Vagina (tissue), 2 donors: ENCODE measurements at places on chromosomes 3 and 15. TPM values are rescaled to one million over a fixed set of nuclear protein-coding genes. Genes with fewer than 3 reads are reported as not detected.

FOXB1 gene
- not detected for total RNA-seq

ITIH1 gene
- 0.98 TPM for total RNA-seq

ACKR4 gene
- total RNA-seq = not detected

TM4SF4 gene
- total RNA-seq = not detected

DNA sequence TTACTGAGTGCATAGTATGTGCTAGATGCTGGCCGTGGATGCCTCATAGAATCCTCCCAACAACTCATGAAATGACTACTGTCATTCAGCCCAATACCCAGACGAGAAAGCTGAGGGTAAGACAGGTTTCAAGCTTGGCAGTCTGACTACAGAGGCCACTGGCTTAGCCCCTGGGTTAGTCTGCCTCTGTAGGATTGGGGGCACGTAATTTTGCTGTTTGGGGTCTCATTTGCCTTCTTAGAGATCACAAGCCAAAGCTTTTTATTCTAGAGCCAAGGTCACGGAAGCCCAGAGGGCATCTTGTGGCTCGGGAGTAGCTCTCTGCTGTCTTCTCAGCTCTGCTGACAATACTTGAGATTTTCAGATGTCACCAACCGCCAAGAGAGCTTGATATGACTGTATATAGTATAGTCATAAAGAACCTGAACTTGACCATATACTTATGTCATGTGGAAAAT is 1.0 kb upstream of the CCR5 start:
- no peak overlapping the region for H3K4me3 ChIP-seq
- H3K27ac ChIP-seq = peak overlapping the region; percentile 19
- H3K4me1 ChIP-seq = no peaks in the 10 kb centered on the region
- H3K27me3 ChIP-seq = no peaks in the 10 kb centered on the region

GRCh38 chr3:132545471-132545870 is 51.6 kb upstream of the ACKR4 start:
- H3K36me3 ChIP-seq = no peaks in the 10 kb centered on the region
- peaks cover 13% of the 10 kb centered on the region for H3K4me1 ChIP-seq
- DNase-seq = no peak
- H3K4me3 ChIP-seq = no peak overlapping the region
- H3K27me3 ChIP-seq = no peaks in the 10 kb centered on the region
- H3K27ac ChIP-seq = no peak overlapping the region

DNA sequence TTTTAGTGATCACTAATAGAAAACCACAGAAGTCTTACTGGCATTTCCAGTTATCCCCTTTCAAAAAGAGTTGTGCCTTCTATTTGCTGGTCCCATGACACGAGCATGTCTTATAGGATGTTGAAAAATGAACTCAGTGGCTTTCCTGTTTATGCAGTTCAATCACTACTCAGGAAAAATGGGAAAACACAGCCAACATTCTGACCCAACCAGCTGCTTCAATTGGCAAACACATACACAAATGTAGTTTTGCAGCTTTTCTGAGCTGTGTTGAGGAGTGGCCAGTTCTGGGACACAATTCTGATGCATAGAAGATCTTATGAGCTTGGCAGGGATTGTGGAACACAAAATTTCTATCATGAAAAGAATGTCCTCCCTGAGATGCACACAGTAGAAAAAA is 40.3 kb downstream of the FSTL1 start:
- no peaks in the 10 kb centered on the region for H3K27me3 ChIP-seq
- no peak overlapping the region for H3K27ac ChIP-seq
- H3K4me3 ChIP-seq = no peak overlapping the region
- no peaks in the 10 kb centered on the region for H3K4me1 ChIP-seq
- H3K36me3 ChIP-seq = peaks cover 10% of the 10 kb centered on the region
- no peak for DNase-seq

DNA sequence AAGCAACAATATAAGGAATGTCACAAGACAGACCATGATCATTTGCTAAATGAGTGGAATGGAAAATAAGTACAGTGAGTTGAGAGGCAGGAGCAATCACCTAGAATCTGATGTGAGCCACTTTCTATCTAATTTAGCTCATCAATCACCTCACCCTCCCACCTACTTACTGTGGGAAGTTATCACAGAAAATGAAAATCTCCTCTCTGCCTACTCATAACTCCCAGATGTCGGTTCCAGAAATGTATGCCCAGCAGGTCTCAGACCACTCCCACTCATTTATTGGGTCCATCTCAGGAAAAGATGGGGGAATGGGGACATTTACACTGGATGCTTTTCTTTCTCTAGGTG is 270.9 kb downstream of the FHIT start:
- H3K4me1 ChIP-seq = no peaks in the 10 kb centered on the region
- no peaks in the 10 kb centered on the region for H3K27me3 ChIP-seq
- H3K27ac ChIP-seq = no peak overlapping the region
- no peak overlapping the region for H3K4me3 ChIP-seq
- no peak for DNase-seq
